Thymus (tissue), 14 donors: ENCODE measurements at places on chromosomes 2 and 18. TPM values are rescaled to one million over a fixed set of nuclear protein-coding genes. Genes with fewer than 3 reads are reported as not detected.

LRRTM4 gene
- 0.09 TPM for total RNA-seq

CFAP210 gene
- total RNA-seq: not detected

DNA sequence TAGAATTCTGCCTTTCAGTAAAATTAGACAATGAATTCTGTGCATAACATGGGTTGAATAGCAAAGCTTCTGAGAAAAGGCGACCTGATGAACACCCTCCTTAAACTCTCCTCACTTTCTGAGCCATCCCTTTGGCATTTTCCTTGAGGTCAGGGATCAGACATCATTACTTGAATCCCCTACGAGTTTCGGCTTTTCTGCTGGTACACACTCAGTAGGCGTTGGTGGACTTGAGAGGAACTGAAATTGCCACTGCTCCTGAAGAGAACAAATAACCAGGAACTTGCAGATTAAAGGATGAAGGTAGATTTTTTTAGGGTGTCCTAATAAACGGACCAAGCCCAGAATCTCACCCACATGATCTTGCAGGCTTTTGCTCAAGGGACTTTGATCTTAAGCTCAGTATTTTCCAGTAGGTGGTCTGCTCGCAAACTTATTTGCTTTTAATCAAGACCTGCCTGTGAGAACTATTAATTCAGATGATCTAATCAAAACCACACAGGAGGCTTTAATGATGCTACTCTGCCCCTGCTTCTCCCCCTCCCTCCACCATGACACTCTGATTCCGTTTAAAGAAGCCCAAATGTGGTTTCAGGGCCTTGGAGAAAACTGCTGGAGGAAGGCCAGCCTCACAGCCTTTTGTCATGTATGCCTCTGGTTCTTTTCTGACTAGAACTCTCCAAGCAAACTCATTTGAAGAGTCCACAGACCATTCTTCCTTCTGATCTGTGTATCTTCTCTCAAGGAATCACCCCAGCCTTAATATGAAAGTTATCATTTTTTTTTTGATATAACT is 124.9 kb downstream of the PRKCE start:
- no peaks in the 10 kb centered on the region for H3K27me3 ChIP-seq
- no peaks in the 10 kb centered on the region for H3K4me1 ChIP-seq
- no peak for DNase-seq

DNA sequence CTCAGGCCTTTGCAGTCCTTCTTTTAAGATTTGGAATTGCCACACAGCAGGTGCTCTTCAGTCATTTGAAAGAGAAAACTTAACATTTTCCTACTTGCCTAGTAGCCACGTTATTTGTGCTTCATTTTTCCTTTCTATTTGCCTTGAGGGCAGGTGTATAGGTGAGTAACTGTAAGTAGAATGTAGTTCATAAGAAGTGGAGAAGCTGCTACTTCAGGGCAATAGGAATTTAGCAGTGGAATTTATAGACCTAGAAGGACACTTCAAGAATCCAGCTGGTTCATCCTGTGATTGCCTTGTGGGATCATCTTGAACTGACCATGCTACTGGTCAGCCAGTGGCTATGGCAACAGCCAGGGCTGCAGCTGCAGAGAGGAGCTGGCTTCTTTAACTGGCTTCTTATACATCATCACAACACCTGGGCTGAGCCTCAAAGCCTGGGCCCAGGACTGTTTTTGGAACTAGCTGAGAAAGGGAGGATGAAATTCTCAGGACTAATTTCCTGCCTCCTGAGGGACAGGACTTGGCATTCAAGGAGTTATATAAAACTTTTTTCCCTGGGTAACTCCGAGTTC is 5.1 kb upstream of the LANCL1 start:
- H3K4me3 ChIP-seq: no peak overlapping the region
- H3K4me1 ChIP-seq: peaks cover 3% of the 10 kb centered on the region
- H3K36me3 ChIP-seq: no peaks in the 10 kb centered on the region
- no peaks in the 10 kb centered on the region for H3K27me3 ChIP-seq
- no peak for DNase-seq
- H3K27ac ChIP-seq: no peak overlapping the region

GRCh38 chr18:22174341-22175145 is 5.2 kb downstream of the GATA6 start:
- H3K4me3 ChIP-seq: no peak overlapping the region
- H3K27me3 ChIP-seq: peaks cover 74% of the 10 kb centered on the region
- DNase-seq: no peak

DNA sequence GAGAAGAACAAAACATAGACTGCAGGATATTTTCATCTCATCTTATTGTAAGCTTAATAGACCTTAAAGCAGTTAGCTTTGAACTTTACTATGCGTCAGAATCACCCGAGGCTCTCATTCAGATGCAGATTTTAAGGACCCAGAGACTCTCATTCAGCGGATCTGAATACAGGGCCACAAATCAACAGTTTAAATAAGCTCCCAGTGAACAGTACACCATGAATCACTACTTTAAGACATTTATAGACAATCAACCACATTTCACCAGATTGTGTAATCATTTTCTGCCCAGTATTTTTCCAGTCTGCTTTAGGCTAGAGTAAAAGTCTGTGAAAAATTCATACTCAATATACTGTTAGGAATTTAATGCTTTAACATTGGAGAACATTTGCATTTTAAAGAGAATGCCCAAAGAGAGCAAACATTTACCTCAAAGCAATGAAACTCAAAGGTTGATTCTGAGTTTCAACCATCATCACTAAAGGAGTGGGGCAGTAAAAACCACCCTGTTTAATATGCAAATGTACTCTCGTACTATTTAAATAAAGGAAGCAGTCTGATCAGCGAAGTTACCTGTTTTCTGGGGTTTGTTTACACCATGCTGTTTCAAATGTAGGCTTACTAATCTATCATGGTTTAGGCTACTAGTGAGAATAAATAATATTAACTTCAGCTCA is 11.0 kb upstream of the ALPK2 start:
- H3K27ac ChIP-seq: no peak overlapping the region
- no peaks in the 10 kb centered on the region for H3K27me3 ChIP-seq
- no peaks in the 10 kb centered on the region for H3K36me3 ChIP-seq
- DNase-seq: no peak
- H3K4me3 ChIP-seq: no peak overlapping the region
- H3K4me1 ChIP-seq: no peaks in the 10 kb centered on the region

DNA sequence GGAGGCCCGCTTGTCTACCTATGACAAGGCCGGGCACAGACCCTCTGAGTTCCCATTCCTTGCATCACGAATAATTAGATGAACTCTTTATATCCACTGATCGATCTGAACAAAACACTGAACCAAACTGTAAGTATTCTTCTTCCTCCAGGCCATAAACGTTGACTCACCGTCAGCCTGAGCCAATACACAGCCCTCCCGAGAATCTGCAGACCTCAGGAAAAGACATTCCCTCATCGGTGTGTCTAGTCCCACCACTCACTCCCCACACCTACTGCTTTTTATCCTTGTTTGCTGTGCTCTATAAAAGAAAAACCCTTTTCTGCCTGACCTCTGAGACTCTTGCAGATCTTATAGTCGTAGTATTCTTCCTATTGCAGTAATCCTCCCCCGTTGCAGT is 41.0 kb downstream of the TMEM87B start:
- no peak overlapping the region for H3K27ac ChIP-seq
- no peaks in the 10 kb centered on the region for H3K27me3 ChIP-seq
- H3K4me3 ChIP-seq: no peak overlapping the region

DNA sequence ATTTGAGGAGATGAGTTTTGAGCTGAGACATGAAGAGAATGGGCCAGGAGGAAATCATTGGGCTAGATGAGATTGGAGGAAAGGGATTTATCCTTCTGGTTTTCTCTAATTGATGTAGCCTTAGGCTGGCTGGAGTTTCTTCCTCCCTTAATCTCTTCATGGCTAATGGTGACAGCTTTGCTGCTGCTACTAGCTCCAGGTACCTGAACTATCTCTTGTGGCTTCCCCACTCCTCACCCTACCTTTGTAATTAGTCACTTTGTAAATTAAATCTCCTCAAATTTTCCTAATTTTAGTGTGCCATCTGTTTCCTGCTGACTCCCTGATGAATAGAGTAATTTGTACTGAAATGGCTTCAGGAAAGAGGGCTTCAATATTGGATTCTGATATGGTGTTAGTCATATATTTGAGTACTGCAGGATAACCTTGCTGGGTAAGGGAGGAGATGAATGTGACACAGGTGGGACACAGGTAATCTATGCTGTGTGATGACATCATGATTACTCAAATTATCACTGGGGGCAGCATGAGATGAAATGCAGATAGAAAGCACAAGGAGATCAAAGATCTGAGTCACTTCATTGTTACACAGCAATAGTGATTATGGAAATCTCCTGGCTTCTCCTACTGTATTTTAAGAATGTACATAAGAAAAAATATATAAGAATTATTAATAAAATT is 1134.1 kb upstream of the DDX18 start:
- no peaks in the 10 kb centered on the region for H3K27me3 ChIP-seq
- no peak overlapping the region for H3K27ac ChIP-seq
- H3K36me3 ChIP-seq: no peaks in the 10 kb centered on the region
- no peak overlapping the region for H3K4me3 ChIP-seq
- DNase-seq: no peak
- no peaks in the 10 kb centered on the region for H3K4me1 ChIP-seq

GRCh38 chr2:165268754-165269153 is 29.5 kb downstream of the SCN2A start:
- no peaks in the 10 kb centered on the region for H3K4me1 ChIP-seq
- H3K36me3 ChIP-seq: no peaks in the 10 kb centered on the region
- DNase-seq: no peak
- H3K4me3 ChIP-seq: no peak overlapping the region
- no peaks in the 10 kb centered on the region for H3K27me3 ChIP-seq

DNA sequence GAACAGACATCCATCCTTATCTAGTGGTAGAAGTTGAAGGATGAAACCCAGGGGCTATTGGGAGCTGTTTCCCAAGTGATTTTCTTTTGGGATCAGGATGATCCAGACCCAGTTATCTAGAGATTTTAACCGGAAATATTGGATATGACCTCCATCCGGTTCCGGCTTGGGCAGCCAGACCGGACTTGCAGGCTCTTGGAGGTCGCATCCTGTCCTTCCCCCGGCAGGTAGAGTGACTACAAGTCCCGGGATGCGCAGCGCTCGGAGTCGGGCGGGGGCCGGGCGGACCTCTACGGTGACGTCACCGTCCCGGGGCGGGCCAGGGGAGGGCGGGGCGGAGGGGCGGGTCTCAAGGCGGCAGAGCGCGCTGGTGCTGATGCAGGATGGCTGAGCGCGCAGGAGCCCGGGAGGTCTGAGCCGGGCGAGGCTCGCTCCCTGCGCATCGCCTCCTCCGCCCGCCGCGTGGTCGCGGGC is at the start of gene KIF5C:
TSS of gene KIF5C (plus strand) at position 360 of the 474 bp plus-strand sequence. CDS start 391 bp downstream, outside the sequence.
- H3K27me3 ChIP-seq: peaks cover 56% of the 10 kb centered on the region
- H3K4me3 ChIP-seq: no peak within 1 kb of the TSS
- no peaks in the 10 kb centered on the region for H3K36me3 ChIP-seq
- H3K27ac ChIP-seq: no peak within 1 kb of the TSS
- peak; percentile 78 for DNase-seq

DNA sequence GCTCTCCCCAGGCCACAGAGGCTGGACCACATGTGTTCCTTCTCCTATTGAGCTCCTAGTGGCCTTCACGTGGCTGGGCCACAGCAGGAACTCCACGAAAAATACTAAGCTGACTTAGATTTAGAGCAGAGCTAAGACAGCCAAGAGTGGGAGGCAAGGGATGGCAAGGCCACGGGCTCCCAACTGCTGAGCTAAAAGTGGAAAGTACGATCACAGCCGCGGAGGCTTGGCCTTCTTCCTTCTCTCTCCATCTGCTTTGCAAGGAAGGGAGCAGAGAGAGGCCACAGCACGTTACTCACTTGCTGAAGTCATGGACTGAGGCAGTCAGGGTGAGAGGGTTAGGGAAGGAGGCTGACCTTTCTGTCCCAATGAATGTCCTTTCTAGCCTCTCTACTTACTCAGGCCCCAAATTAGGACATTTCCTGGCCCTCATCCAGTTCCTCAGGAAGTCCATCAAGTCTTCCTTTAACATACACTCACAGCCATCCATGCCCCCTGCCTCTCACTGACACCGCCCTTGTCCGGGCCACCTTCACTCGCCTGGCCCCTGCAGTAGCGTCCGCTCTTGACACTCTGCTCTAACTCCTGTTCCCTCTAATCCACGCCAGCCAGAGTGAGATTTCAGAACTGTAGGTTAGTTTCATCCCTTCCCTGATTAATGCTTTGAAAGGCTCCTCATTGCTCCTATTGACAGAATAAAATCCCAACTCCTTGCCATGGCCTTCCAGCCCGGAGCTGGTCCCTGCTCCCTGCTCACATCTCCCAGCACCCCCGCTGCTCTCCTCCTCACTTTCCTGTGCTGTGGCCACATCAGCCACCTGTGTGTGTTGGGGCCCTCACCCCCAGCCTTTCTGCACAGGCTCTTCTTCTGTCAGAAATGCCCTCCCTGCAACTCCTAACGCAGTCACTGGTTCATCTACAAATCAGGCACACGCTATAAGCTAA is 204.2 kb downstream of the CYP26B1 start:
- no peak overlapping the region for H3K27ac ChIP-seq
- H3K4me3 ChIP-seq: no peak overlapping the region
- H3K27me3 ChIP-seq: no peaks in the 10 kb centered on the region
- DNase-seq: no peak
- H3K4me1 ChIP-seq: no peaks in the 10 kb centered on the region
- H3K36me3 ChIP-seq: no peaks in the 10 kb centered on the region

- H3K4me3 ChIP-seq: no peak overlapping the region
- peaks cover 5% of the 10 kb centered on the region for H3K36me3 ChIP-seq
- no peaks in the 10 kb centered on the region for H3K4me1 ChIP-seq
- H3K27me3 ChIP-seq: no peaks in the 10 kb centered on the region
Observed at GRCh38 chr2:207734264-207734635, 22.8 kb downstream of the CCNYL1 start.
